ENCODE measurements at places on chromosomes 4 and X. TPM values are rescaled to one million over a fixed set of nuclear protein-coding genes. Genes with fewer than 3 reads are reported as not detected.
A peak's percentile ranks its signal among the peaks of the same experiment; 100 is the strongest.

GRCh38 chr4:169996379-169997240 is 29.6 kb downstream of the MFAP3L start:
- no peak overlapping the region for H3K4me3 ChIP-seq
- no peaks in the 10 kb centered on the region for H3K4me1 ChIP-seq
- no peak overlapping the region for H3K27ac ChIP-seq
- no peaks in the 10 kb centered on the region for H3K27me3 ChIP-seq
- no peak for DNase-seq

GAGE12J gene
- not detected for total RNA-seq

TEX13A gene
- total RNA-seq = not detected

- no peak for DNase-seq
- no peaks in the 10 kb centered on the region for H3K27me3 ChIP-seq
- no peak overlapping the region for H3K4me3 ChIP-seq
- no peak overlapping the region for H3K27ac ChIP-seq
These were observed 54.5 kb downstream of the CLDN34 start for GRCh38 chrX:10021461-10022272.

DNA sequence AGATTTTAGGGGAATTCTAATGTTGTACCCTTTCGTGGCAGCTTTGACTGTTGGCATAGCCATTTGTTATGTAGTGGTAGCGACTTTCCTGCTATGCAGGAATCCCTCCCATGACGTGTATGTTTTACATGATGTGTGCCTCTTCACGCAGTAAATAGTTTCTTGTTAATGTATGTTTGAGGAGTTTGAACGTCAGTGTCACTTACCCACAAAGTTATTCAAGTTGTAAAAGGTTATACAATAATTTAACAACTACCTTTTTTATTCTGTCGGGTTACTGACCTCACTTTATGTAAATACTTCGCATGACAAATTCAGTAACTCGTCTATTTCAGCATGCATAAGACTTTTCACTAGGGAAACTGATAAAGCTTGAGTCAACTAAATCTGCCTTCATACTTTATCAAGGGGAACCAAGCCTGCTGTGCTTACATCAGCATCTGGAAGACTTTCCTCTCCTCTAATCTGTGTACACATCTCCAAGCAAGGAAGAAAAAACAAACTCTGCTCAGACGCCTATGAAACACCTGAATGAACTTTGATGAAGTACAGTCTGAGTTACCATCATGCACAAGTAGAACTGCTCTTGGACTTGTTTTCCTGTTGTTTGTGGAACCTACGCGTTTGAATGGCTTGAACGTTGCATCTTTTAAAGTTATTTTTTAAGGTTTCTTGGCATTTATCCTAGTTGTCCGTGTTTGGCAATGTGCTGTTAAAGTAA is 61.2 kb downstream of the SLC9A6 start:
- no peaks in the 10 kb centered on the region for H3K36me3 ChIP-seq
- no peaks in the 10 kb centered on the region for H3K27me3 ChIP-seq
- no peak overlapping the region for H3K27ac ChIP-seq
- no peak overlapping the region for H3K4me3 ChIP-seq
- no peak for DNase-seq
- H3K4me1 ChIP-seq = no peaks in the 10 kb centered on the region

ARX gene
- not detected for total RNA-seq

GRCh38 chrX:13911586-13911985 is 94.7 kb upstream of the GPM6B start:
- no peaks in the 10 kb centered on the region for H3K4me1 ChIP-seq
- H3K27ac ChIP-seq = no peak overlapping the region
- H3K36me3 ChIP-seq = no peaks in the 10 kb centered on the region

TCP11X2 gene
- not detected for total RNA-seq

DNA sequence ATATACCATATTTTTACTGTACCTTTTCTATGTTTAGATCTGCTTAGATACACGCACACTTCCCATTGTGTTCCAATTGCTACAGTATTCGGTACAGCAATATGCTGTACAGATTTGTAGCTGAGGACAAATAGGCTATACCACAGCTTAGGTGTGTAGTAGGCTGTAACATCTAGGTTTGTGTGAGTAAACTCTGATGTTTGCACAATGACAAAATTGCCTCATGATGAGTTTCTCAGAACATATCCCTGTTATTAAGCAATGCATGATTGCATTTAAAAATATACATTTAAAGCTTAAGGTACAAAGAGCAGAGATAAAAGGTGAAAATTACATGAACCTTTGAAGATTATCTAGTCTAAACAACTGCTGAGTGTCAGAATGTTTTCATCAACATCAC is 181.7 kb downstream of the ADGRA3 start:
- H3K27ac ChIP-seq = no peak overlapping the region
- no peak overlapping the region for H3K4me3 ChIP-seq
- no peaks in the 10 kb centered on the region for H3K4me1 ChIP-seq
- DNase-seq = no peak
- no peaks in the 10 kb centered on the region for H3K36me3 ChIP-seq

- DNase-seq = no peak
- H3K27me3 ChIP-seq = no peaks in the 10 kb centered on the region
- H3K4me3 ChIP-seq = no peak overlapping the region
- H3K36me3 ChIP-seq = no peaks in the 10 kb centered on the region
These were observed 83.6 kb downstream of the CHM start for GRCh38 chrX:85963736-85964135.

PNMA6F gene
- total RNA-seq = not detected

- H3K4me1 ChIP-seq = peaks cover 6% of the 10 kb centered on the region
- no peaks in the 10 kb centered on the region for H3K36me3 ChIP-seq
- peak overlapping the region; percentile 43 for H3K4me3 ChIP-seq
- no peaks in the 10 kb centered on the region for H3K27me3 ChIP-seq
These were observed 5.4 kb upstream of the PRICKLE3 start for GRCh38 chrX:49191574-49192011.

GRCh38 chrX:115966920-115967319 is 203.6 kb upstream of the AGTR2 start:
- no peak overlapping the region for H3K27ac ChIP-seq
- H3K4me3 ChIP-seq = no peak overlapping the region
- H3K36me3 ChIP-seq = no peaks in the 10 kb centered on the region
- no peaks in the 10 kb centered on the region for H3K4me1 ChIP-seq

- DNase-seq = no peak
- H3K36me3 ChIP-seq = no peaks in the 10 kb centered on the region
- no peaks in the 10 kb centered on the region for H3K27me3 ChIP-seq
- no peak overlapping the region for H3K27ac ChIP-seq
- no peak overlapping the region for H3K4me3 ChIP-seq
- no peaks in the 10 kb centered on the region for H3K4me1 ChIP-seq
These were observed 22.0 kb downstream of the SORCS2 start for GRCh38 chr4:7214359-7214758.

DUSP21 gene
- total RNA-seq = not detected

DNA sequence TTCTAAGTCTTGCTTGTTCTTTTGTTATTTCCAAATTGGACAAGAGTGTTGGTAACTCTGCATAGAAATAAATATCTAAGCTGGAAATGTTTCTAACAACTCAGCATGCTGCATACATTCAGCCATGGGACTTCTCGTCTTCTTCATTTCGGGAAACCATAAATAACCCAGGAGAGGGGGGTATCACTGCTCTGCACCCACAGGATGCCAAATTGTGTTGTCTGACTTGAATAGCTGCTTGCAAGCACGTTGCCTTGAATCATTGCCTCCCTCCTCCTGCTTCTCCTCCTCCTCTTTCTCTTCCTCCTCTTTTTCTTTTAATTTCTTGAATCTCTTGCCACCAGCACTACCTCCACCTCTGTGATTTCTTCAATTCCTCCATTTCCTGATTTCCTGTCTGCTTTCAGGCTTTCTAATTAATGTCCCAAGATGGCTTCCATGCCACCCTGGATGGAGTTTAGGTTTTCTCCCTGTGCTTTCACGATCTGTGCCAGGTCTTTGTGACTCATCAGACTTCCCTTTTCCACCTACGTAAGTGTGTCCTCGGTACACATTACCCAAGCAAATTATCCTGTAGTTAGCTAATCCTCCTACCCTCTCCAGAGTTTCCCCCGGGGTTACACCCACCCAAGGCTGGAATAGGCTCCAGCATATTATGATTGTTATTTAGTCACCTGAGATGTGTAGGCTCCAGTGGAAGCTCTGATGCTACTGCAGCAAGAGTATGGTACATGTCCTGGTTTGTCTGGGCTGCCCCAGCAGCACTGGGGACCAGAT is 122.6 kb upstream of the VCX3B start:
- H3K4me1 ChIP-seq = no peaks in the 10 kb centered on the region
- H3K36me3 ChIP-seq = no peaks in the 10 kb centered on the region
- H3K4me3 ChIP-seq = no peak overlapping the region
- no peak for DNase-seq
- H3K27me3 ChIP-seq = no peaks in the 10 kb centered on the region

GRCh38 chr4:40536032-40536431 is 93.6 kb downstream of the RBM47 start:
- no peaks in the 10 kb centered on the region for H3K36me3 ChIP-seq
- DNase-seq = no peak
- no peak overlapping the region for H3K27ac ChIP-seq
- H3K4me1 ChIP-seq = no peaks in the 10 kb centered on the region
- H3K4me3 ChIP-seq = no peak overlapping the region
- no peaks in the 10 kb centered on the region for H3K27me3 ChIP-seq

TMEM144 gene
- total RNA-seq = 13.0 TPM

DNA sequence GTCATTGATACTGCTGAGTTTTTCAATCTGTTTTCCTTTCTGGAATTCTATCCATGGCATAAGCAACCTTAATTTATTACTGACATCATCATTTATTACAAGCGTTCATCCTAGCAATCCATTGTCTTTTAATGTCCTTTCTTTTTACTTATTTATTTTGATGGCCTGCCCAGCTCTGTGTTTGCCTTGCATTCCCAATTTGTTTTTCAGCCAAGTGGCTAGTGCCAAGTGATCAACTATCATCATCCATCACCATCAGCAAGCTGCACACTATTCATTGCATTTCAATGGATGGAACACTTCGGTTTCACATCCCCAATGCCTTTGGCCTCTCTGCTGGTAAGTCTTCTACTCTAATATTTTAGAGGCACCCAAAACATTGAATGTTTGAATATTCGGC is 831.7 kb upstream of the EPHA5 start:
- no peak overlapping the region for H3K4me3 ChIP-seq
- no peaks in the 10 kb centered on the region for H3K4me1 ChIP-seq
- H3K27me3 ChIP-seq = no peaks in the 10 kb centered on the region
- H3K36me3 ChIP-seq = no peaks in the 10 kb centered on the region

GRCh38 chr4:159791334-159791733 is 688.5 kb downstream of the RAPGEF2 start:
- no peaks in the 10 kb centered on the region for H3K4me1 ChIP-seq
- no peak overlapping the region for H3K27ac ChIP-seq
- H3K4me3 ChIP-seq = no peak overlapping the region
- no peaks in the 10 kb centered on the region for H3K27me3 ChIP-seq
- DNase-seq = no peak
- H3K36me3 ChIP-seq = no peaks in the 10 kb centered on the region

DNA sequence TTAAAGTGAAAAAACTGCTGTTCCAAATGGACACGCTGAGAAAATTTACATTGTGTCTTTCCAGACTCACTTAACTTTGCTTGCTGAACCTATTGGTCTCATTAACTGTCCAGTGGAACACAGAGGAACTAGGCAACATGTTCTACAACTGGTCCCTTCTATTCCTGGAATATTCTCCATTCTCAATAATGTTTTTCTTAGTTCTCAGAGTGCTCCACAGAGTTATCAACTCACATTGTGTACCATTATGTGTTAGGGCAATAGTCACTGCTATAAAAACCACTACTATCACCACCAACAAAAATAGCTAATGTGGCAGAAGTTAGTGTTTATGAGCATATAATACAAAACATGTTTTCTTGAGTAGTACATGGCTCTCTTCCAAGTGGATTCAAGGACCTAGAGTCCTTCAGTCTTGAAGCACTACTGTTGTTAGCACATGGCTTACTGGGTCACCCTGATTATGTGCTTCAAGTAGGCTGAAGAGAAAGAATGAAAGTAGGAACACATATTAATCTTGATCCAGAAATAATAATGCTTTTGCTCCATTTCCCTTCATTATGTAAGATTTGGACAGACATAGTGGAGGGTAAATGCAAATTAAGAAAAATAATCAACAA is 865.3 kb upstream of the HS3ST1 start:
- DNase-seq = no peak
- H3K27ac ChIP-seq = no peak overlapping the region
- no peaks in the 10 kb centered on the region for H3K36me3 ChIP-seq
- no peak overlapping the region for H3K4me3 ChIP-seq
- H3K4me1 ChIP-seq = no peaks in the 10 kb centered on the region

SPIN2A gene
- total RNA-seq = 0.99 TPM

GRCh38 chr4:156829201-156829873 is 142.3 kb downstream of the PDGFC start:
- no peak for DNase-seq
- H3K4me1 ChIP-seq = peaks cover 6% of the 10 kb centered on the region
- H3K27me3 ChIP-seq = no peaks in the 10 kb centered on the region
- no peak overlapping the region for H3K4me3 ChIP-seq
- H3K27ac ChIP-seq = peak overlapping the region; percentile 12

CDX4 gene
- total RNA-seq = not detected

CT45A1 gene
- total RNA-seq = not detected

DNA sequence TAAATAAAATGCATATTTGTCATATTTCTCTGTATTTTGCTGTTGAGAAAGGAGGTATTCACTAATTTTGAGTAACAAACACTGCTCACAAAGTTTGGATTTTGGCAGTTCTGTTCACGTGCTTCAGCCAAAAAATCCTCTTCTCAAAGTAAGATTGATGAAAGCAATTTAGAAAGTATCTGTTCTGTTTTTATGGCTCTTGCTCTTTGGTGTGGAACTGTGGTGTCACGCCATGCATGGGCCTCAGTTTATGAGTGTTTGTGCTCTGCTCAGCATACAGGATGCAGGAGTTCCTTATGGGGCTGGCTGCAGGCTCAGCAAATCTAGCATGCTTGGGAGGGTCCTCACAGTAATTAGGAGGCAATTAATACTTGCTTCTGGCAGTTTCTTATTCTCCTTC is 3.3 kb downstream of the HTT start:
- no peak for DNase-seq
- no peak overlapping the region for H3K27ac ChIP-seq

SRPX gene
- 42.5 TPM for total RNA-seq

- H3K4me1 ChIP-seq = no peaks in the 10 kb centered on the region
- H3K4me3 ChIP-seq = no peak overlapping the region
- no peaks in the 10 kb centered on the region for H3K27me3 ChIP-seq
- no peak overlapping the region for H3K27ac ChIP-seq
- no peak for DNase-seq
These were observed 512.2 kb downstream of the PDHA2 start for GRCh38 chr4:96352051-96352517.

FAM241A gene
- 2.0 TPM for total RNA-seq

DNA sequence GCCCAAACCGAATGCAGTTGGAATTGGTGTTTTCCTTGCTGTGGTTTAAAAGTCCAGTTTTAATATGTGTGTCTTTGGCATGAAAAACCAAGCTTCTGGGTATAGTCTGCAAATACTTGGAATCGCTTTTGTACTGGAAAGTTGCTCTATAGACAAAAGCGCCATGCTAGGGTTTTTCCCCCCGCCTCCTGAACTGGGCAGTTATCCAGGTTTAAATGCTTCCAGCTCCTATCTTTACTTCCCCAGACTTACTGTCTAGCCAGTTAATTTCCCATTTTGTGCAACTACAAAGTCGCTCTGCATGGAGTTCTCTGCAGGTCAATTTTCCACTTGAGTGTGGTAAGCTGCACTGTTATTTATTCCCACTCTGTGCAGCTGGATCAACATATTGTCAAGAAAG is 2.7 kb downstream of the RASL11B start:
- H3K4me1 ChIP-seq = peaks cover 20% of the 10 kb centered on the region
- H3K27ac ChIP-seq = no peak overlapping the region
- no peaks in the 10 kb centered on the region for H3K27me3 ChIP-seq
- no peaks in the 10 kb centered on the region for H3K36me3 ChIP-seq
- no peak for DNase-seq
- no peak overlapping the region for H3K4me3 ChIP-seq

ABLIM2 gene
- total RNA-seq = 20.8 TPM

Data from body of pancreas (tissue), 4 donors.